PC-9 (cell line): ENCODE measurements at places on chromosomes 13 and 19. TPM values are rescaled to one million over a fixed set of nuclear protein-coding genes. Genes with fewer than 3 reads are reported as not detected.

KLK2 gene
- total RNA-seq = not detected in 2 replicates

WDR87 gene
- total RNA-seq = not detected in 2 replicates

CEACAM20 gene
- total RNA-seq = not detected in 2 replicates

SERPINE3 gene
- not detected in 2 replicates for total RNA-seq

DACH1 gene
- total RNA-seq = 0.53 and 1.5 TPM in 2 replicates

CFAP97D2 gene
- not detected in 2 replicates for total RNA-seq

DNA sequence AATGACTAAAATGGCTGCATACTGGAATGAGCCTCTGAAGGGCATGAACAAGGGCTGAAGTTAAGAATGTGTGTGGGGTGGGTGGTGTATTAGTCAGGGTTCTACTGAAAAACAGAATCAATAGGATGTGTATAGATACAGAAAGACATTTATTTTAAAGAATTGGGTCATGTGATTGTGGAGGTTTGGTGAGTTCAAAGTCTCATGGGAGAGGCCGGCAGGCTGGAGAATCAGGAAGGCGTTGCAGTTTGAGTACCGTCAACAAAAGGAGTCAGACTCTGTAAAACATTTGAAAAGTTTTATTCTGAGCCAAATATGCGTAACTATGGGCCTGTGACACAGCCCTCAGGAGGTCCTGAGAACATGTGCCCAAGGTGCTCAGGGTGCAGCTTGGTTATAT is 24.5 kb upstream of the CYSLTR2 start:
- H3K27ac ChIP-seq = no peak overlapping the region
- no peak overlapping the region for H3K4me3 ChIP-seq
- H3K36me3 ChIP-seq = no peaks in the 10 kb centered on the region
- H3K4me1 ChIP-seq = no peaks in the 10 kb centered on the region
- DNase-seq = no peak

DNA sequence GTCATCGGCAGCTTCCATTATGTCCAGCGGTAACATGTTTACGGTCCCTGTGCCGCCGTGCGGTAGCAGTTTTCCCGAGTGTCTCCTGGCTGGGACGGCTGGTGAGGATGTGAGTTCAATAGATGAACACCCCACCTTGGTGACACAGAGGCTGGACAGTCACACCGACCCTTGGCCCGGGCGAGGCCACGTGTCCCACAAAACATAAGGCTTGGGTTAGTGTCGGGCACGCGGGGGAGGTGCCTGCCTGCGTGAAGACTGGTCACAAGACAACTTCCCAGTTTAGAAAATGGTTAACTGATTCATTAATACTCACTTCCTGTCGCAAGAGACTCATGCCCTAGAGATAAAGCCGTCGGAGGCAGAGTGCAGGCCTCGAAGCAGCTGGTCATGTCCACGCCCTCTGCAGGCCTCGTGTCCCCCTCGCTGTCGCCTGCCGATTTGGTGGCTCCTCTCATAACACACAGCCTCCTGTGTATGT is 17.2 kb downstream of the RASA3 start:
- 0 out of 2 replicates have a peak, but pooled peaks cover 4% of the 10 kb centered on the region for H3K4me1 ChIP-seq
- DNase-seq = no peak
- H3K36me3 ChIP-seq = no peaks in the 10 kb centered on the region
- no peaks in the 10 kb centered on the region for H3K27me3 ChIP-seq

GRCh38 chr19:10122045-10122444 is 2.3 kb upstream of the EIF3G start:
- H3K4me3 ChIP-seq = no peak overlapping the region
- peaks cover 8% of the 10 kb centered on the region; the same call in 1 of the 2 replicates for H3K4me1 ChIP-seq
- DNase-seq = no peak
- no peak overlapping the region; the same call in 1 of the 2 replicates for H3K27ac ChIP-seq
- no peaks in the 10 kb centered on the region for H3K27me3 ChIP-seq

GRCh38 chr13:113548171-113548641 is 36.3 kb upstream of the TFDP1 start:
- no peaks in the 10 kb centered on the region for H3K27me3 ChIP-seq
- H3K36me3 ChIP-seq = peaks cover 6% of the 10 kb centered on the region; the same call in 1 of the 2 replicates
- H3K27ac ChIP-seq = no peak overlapping the region
- no peak overlapping the region for H3K4me3 ChIP-seq
- peaks cover 23% of the 10 kb centered on the region for H3K4me1 ChIP-seq

GRCh38 chr19:48363500-48363809 is 285 bp downstream of the TMEM143 start:
- H3K36me3 ChIP-seq = no peaks in the 10 kb centered on the region
- H3K27me3 ChIP-seq = no peaks in the 10 kb centered on the region
- peak overlapping the region; percentile 72 for H3K4me3 ChIP-seq
- DNase-seq = no peak
- peak overlapping the region; percentile 63 for H3K27ac ChIP-seq

- no peaks in the 10 kb centered on the region for H3K4me1 ChIP-seq
- no peak overlapping the region for H3K27ac ChIP-seq
- H3K36me3 ChIP-seq = no peaks in the 10 kb centered on the region
- H3K27me3 ChIP-seq = no peaks in the 10 kb centered on the region
Observed at GRCh38 chr13:36038785-36039555, 92.2 kb downstream of the DCLK1 start.

GRCh38 chr13:107119989-107120881 is 552.3 kb upstream of the ARGLU1 start:
- no peak overlapping the region for H3K4me3 ChIP-seq
- no peak overlapping the region for H3K27ac ChIP-seq
- no peaks in the 10 kb centered on the region for H3K4me1 ChIP-seq
- no peaks in the 10 kb centered on the region for H3K36me3 ChIP-seq
- no peaks in the 10 kb centered on the region for H3K27me3 ChIP-seq
- no peak for DNase-seq

- H3K36me3 ChIP-seq = no peaks in the 10 kb centered on the region
- H3K27me3 ChIP-seq = no peaks in the 10 kb centered on the region
- no peak for DNase-seq
- H3K4me1 ChIP-seq = peaks cover 11% of the 10 kb centered on the region
- no peak overlapping the region for H3K27ac ChIP-seq
Observed at GRCh38 chr13:39509616-39510315, 93.2 kb downstream of the LHFPL6 start.

DNA sequence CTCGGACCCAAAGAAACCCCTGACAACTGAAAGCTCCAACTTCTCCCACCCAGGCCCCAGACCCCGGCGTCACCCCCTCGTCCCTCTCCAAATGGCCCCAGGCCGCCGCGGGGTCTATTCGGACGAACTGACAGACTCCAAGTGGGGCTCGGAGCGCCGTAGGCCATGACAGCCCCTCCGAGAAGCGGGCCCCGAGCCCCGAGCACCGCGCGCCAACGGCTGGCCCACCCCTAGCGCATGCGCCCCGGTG is 360 bp downstream of the DDX39A start:
- H3K27ac ChIP-seq = peak overlapping the region; percentile 69
- no peak for DNase-seq
- H3K36me3 ChIP-seq = peaks cover 11% of the 10 kb centered on the region
- no peaks in the 10 kb centered on the region for H3K27me3 ChIP-seq

DNA sequence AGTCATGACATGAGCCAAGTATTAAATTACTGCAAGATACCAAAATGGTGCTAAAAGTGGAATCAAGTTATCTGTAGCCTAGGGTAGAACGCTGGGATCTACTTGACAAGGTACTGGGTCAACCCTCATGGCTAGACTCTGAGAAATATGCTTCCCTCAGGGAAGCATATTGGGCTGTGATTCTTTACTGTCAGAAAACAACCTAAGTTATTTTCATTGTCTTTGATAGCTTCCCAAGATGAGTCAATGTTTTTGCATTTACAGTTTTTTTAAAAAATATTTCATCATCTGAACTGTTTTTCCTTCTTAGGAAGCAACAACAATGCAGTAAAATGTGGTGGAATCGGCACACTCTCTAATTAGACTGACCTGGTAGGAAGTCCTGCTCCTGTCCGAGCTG is 218.0 kb downstream of the RGCC start:
- H3K4me3 ChIP-seq = no peak overlapping the region
- H3K4me1 ChIP-seq = peaks cover 4% of the 10 kb centered on the region; the same call in 1 of the 2 replicates
- no peaks in the 10 kb centered on the region for H3K27me3 ChIP-seq
- no peaks in the 10 kb centered on the region; the same call in 1 of the 2 replicates for H3K36me3 ChIP-seq

GRCh38 chr19:1318678-1319471 is 33.2 kb downstream of the EFNA2 start:
- H3K4me3 ChIP-seq = no peak overlapping the region
- peaks cover 8% of the 10 kb centered on the region for H3K4me1 ChIP-seq
- no peak overlapping the region for H3K27ac ChIP-seq
- H3K36me3 ChIP-seq = no peaks in the 10 kb centered on the region
- peaks cover 7% of the 10 kb centered on the region for H3K27me3 ChIP-seq

DNA sequence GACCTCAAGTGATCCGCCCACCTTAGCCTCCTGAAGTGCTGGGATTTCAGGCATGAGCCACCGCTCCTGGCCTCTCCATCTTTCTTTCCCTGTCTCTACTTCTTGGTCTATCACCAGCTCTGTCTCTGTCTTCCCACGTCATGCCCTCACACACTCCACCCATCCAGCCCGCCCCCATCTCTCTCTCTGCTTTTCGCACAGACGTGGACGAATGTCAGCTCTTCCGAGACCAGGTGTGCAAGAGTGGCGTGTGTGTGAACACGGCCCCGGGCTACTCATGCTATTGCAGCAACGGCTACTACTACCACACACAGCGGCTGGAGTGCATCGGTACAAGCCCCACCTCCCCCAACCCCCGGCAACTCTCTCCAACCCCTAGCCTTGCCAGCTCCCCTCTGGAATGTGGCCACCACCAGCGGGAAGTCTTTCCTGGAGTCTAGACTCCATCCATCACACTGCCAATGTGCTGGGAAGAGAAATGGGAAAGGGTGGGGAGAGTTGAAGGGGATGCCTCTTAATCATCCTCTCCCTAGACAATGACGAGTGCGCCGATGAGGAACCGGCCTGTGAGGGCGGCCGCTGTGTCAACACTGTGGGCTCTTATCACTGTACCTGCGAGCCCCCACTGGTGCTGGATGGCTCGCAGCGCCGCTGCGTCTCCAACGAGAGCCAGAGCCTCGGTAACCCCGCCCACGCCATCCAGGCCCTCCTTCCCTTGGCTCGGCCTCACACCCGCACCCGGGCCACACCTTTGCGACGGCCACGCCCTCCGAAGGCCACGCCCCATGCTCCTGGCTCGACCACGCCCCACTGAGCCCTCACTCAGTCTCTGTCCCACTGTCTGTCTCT is 22.5 kb downstream of the LTBP4 start:
- H3K4me1 ChIP-seq = no peaks in the 10 kb centered on the region
- H3K36me3 ChIP-seq = peaks cover 6% of the 10 kb centered on the region; the same call in 1 of the 2 replicates
- no peak for DNase-seq
- H3K4me3 ChIP-seq = no peak overlapping the region

DNA sequence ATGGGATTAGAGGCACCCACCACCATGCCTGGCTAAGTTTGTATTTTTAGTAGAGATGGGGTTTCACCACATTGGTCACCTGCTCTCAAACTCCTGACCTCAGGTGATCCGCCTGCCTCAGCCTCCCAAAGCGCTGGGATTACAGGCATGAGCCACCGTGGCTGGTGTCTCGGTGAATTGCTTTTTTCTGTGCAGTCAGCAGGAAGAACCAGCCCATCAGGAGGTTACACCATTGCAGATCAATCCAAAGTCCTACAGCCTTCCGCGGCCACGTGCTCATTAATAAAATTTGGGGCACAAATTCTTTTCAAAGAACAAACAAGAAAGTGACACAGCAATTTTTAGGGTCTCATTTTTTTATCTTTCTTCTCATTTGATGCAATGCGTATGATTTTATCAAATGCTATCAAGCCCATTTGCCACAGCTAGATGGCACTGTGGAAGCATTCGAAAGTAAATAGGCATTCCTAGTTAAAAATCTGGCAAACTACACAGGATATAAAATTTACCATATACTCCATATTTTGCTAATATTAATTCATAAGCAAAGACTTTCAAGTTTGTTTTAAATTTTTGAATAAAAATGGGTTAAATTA is 54.4 kb upstream of the ZNF835 start:
- no peak for DNase-seq
- no peak overlapping the region for H3K4me3 ChIP-seq
- no peaks in the 10 kb centered on the region for H3K36me3 ChIP-seq
- no peak overlapping the region for H3K27ac ChIP-seq
- H3K27me3 ChIP-seq = no peaks in the 10 kb centered on the region
- no peaks in the 10 kb centered on the region for H3K4me1 ChIP-seq

DNA sequence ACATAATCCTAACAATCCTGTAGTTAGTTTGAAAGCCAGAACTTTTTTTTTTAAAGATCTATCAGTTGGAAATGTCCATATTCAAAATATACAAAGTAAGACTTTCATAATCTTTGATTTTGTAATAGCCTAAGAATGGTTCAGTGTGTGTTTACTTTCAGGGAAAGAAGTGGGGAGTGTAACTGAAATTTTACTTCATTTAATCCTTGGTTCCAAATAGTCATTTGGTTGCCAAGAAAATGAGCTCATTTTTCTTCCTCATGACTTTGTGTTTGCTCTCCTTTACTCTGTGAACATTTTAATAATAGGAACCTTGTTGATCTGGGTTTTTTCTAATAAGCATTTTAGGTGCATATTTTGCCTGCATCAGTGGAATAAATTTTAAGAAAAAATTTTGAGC is 278.8 kb downstream of the SLITRK6 start:
- H3K4me1 ChIP-seq = no peaks in the 10 kb centered on the region
- no peak for DNase-seq
- no peaks in the 10 kb centered on the region for H3K27me3 ChIP-seq
- H3K27ac ChIP-seq = no peak overlapping the region
- H3K4me3 ChIP-seq = no peak overlapping the region

DNA sequence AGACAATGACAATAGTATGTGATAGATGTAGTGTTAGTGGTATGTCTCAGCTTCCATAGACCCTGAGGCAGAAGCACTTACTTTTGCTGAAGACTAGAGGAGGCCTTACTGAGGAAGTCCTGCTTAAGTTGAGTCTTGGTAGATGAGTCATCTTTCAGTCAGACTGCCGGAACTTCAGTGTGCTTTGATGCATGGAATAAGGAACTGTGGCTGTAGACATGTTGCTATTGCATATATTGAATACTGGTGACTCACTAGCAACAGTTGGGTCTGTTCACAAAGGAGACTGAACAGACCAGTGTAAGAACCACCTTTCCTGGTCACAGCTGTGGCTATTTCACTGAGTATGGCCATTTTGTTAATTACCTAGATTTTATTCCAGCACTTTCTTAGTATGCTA is 1000.6 kb downstream of the OLFM4 start:
- H3K4me1 ChIP-seq = no peaks in the 10 kb centered on the region
- DNase-seq = no peak
- no peak overlapping the region for H3K27ac ChIP-seq
- H3K27me3 ChIP-seq = no peaks in the 10 kb centered on the region
- H3K4me3 ChIP-seq = no peak overlapping the region
- no peaks in the 10 kb centered on the region for H3K36me3 ChIP-seq

- DNase-seq = no peak
- no peak overlapping the region for H3K27ac ChIP-seq
- H3K36me3 ChIP-seq = no peaks in the 10 kb centered on the region
Observed at GRCh38 chr19:5975388-5975728, 2.6 kb downstream of the RANBP3 start.

DNA sequence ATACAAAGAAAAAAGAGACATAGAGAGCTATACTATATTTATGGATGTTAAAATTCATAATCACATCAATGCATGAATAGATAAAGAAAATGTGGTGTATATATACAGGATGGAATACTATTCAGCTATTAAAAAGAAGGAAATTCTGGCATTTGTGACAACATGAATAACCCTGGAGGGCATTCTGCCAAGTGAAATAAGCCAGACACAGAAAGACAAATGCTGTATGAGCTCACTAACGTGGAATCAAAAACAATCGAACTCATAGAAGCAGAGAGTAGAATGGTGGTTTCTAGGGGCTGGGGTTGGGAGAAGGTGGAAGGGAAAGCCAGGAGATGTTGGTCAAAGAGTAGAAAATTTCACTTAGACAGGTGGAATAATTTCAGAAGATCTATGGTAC is 24.0 kb downstream of the UTP14C start:
- H3K4me1 ChIP-seq = no peaks in the 10 kb centered on the region
- H3K27ac ChIP-seq = no peak overlapping the region
- no peaks in the 10 kb centered on the region for H3K36me3 ChIP-seq
- no peak overlapping the region for H3K4me3 ChIP-seq
- no peaks in the 10 kb centered on the region for H3K27me3 ChIP-seq

GRCh38 chr13:113898391-113898790 is 34.5 kb upstream of the GAS6 start:
- no peak overlapping the region for H3K27ac ChIP-seq
- no peak overlapping the region for H3K4me3 ChIP-seq
- DNase-seq = no peak
- H3K4me1 ChIP-seq = peaks cover 29% of the 10 kb centered on the region
